ENCODE measurements at places on chromosomes 7 and 10.
A peak's percentile ranks its signal among the peaks of the same experiment; 100 is the strongest.

GRCh38 chr10:123009105-123009820 is 457 bp downstream of the ACADSB start:
- no peak for DNase-seq

DNA sequence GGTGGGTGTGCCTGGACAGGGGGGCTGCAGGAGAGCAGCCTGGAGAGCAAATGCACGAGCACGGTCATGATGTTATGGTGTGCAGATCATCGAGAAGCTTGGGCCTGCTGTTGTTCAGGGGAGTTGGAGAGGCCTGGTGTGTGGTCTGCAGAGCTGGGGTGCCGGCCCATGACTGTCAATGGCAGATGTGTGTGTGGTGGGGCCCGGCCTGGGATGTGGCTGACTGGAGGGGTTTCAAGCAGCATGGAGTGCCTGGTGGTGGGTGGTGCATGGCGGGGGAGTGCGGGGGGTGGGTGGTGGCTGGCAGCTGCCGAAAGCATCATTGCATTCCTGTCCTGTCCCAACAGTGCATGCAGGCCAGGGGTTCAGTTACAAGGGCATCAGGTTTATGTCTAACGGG is 122.6 kb downstream of the DOCK1 start:
- DNase-seq: no peak

DNA sequence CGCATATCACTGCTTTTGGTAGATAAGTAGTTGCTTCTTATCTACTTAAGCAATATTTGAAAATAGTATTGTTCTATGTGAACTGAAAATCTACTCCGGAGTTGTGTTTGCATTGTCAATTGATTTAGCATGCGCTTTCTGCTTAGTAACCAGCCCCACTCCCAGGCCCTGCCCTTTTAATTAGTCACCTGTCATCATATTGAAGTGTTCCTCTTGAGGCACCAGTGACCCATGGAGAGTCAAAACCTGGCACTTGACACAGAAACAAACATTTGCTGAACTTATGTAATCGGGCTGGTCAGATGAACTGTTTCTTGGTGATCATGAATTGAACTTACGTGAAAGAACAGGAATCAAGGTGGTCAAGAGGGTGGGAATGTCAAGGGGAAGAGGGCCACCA is 27.8 kb upstream of the CDHR3 start:
- DNase-seq: no peak

GRCh38 chr7:39910108-39910869 is 39.8 kb upstream of the CDK13 start:
- DNase-seq: no peak

DNA sequence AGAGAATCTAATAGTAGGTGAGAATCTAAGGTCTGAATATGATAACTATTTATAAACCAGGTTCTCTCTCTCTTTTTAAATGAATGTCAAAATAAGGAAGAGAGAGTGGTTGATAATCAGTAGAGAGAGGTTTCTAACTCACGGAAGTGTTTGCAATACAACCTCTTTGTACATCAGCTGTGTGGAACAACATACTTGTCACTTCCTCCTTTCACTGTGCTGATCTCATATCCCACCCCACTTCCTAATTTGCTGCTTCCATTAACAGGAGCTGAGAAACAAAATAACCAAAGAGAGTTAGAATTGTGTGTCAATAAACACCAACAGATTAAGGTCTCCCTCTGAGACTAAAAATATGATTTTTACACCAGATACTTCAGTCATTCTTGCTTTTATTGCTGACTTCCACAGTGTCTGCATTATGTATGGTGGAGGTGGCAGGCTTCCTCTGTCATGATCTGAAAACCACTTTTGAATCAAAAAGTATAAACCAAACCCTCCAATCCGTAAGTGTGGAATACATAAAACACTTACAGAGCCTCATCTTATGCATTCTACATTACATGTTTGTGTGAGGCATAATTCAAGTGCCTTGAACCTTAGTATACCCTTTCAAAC is 25.0 kb downstream of the CACUL1 start:
- DNase-seq: no peak

GRCh38 chr7:25541094-25541821 is 313.0 kb upstream of the NPVF start:
- DNase-seq: no peak

DNA sequence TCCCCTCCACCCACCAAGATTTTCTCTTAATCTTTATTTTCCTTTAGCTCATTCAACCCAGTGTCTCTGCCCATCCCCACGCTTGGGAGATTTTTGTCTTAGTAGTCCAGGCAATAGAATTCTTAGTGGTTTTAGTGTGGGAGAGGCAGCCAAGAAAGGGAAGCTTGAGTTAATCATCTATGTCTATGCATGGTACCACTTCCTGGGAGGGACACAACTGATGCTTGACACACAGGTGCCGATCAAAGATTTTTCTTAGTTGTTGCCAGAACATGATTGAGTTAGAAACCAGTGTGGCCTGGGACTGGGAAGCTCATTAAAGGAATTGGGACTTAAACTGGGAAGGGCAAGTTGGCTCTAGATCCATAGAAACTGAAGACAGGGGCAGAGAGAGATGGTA is 3.1 kb downstream of the STRA8 start:
- no peak for DNase-seq

DNA sequence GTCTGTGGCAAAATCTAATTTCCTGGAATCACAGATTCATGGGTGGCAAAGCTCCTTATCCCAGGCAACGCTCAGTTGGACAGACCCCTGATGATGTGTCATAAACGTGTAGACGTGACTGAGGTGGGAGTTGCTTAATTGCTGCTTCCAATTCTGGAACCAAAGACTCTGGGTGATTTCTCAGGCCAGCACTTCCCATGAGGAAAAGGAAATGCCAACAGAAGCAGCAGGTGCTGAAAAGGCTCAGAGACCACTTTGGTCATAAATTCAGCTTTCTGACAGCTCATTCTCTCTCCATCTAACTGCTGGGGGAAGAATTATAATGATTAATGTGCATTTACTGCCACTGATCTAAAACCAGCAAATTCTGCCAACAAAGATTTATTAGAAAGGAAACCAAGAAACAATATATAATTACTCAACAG is 88.7 kb downstream of the OSBPL3 start:
- DNase-seq: no peak

DNA sequence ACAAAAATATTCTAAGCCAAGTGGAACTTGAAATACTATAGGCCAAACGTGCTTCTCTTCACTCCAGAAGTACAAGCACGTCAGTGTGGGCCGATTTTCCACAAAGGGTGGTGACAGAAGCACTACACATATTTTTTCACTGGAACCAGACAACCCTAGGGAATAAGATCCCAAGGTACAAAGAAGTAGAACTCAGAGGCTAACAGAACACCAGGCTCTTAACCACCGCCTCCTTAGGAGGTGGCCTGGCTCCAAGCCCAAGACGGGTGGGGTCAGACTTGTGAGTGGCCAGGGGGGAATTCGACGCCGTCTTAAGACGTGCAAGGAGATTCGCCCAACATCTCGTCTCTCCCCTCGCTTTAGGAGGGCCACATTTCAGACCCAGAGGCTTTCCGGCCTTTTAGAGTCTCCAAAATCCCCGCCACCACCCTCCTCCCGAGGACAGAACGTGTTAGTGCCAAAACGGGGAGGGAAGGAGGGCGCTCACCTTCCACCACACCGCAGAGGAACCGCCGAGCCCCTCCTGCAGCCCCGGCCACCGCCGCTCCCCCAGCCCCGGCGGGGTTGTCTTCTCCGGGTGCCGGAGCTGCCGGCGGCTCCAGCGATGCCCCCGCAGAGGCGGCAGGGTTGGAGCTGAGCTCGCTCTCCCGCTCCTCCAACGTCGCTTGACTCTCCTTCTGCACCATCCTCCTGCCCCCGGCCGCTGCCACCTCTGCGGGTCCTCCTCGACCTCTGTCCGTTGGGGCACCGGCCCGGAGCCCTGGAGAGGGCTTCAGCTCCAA is 716 bp downstream of the OGA start:
- no peak for DNase-seq

DNA sequence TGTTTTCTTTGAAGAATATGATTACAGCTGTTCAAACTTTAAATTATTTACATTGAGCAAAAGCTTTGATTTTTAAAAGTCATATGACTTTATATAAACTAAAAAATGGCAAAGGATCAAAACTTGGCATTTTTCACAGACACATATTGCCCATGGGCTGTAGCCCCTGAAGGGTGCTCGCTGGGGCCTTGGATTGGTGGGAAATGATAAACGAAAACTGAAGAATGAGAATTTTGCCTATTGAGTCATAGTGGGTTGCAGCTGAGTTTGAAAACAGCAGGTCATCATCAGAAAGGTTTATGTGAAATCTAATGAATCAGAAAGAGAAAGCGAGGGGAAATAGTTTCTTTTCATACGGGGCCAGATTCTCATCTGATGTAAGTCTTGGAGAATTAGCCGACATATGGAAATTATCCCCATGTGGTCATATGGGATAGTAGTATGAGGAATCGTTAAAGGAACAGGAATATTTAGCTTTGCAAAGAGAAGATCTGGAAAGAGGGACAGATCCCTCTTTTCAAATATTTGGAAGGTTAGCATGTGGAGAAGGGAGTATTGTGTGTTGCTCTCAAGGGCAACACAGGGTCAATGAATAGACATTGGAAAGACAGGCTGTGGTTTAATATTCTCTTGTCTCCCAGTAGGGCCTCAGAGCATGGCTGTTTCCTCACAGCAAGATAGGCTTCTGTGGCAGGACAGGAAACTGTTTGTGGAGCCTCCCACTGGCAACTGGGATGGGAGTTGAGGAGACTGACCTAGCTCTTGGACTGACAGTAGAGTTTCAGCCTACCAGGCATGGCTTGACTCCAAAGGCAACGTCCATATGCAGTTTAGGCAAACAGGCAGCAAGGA is 119.0 kb downstream of the FZD1 start:
- DNase-seq: no peak

GRCh38 chr7:131154380-131154779 is 173.3 kb upstream of the MKLN1 start:
- DNase-seq: no peak

GRCh38 chr10:50515420-50515819 is 108.3 kb downstream of the SGMS1 start:
- no peak for DNase-seq

DNA sequence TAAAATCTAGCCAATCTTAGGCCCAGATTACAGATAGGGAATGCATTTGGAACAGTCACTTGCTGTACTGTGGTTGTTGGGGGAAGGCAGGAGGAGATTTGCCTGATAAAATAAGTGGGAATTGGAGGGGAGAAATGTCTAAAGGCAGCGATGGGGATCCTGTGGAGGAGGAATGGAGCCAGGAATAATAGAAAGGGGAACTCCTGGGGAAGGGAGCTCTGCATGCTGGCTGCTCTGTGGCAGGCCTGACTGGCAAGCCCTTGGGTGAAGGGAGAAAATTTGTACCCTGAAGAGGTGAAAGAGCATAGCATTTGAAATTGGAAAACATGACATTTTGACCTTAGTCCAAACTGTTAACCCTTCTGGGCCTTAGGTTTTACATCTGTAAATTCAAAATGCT is 13.7 kb downstream of the MMP21 start:
- no peak for DNase-seq

DNA sequence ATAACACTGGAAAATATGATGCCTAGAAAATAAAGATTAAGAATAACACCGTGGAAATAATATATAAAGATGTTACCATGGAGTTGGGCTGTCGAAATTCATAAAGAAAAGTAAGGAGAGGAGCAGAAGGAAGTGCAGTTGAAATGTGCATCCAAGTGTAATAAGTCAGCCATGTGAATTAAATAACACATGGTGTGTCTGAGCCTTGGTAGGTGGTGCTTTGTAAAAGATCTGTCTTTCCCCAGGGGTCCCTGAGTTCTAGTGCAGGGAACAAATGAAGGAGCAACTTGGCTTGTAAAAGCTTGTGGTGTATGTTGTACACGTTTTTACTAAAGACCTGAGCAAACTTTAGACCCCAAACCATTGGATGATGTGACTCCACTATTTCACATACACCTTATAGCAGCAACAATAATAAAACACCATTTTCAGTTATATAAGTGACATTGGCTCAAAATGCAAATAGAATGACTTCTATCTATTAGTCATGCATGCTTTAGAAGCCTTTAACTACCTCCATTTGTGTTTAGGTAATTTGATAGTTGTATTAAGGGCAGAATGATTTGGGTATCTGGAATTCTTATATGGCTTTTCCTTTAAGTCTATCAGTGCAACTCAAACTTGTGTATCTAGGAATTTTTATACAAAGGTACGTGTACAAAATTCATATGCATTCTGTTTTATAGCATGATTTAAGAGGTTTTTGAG is 11.3 kb downstream of the STARD3NL start:
- DNase-seq: no peak

- DNase-seq: no peak
Observed at GRCh38 chr10:21083861-21084260, 186.8 kb upstream of the NEBL start.

GRCh38 chr10:64170791-64171190 is 649.6 kb downstream of the REEP3 start:
- DNase-seq: no peak

- DNase-seq: peak; percentile 53
Observed at GRCh38 chr10:102419269-102420180, 940 bp upstream of the PSD start.

DNA sequence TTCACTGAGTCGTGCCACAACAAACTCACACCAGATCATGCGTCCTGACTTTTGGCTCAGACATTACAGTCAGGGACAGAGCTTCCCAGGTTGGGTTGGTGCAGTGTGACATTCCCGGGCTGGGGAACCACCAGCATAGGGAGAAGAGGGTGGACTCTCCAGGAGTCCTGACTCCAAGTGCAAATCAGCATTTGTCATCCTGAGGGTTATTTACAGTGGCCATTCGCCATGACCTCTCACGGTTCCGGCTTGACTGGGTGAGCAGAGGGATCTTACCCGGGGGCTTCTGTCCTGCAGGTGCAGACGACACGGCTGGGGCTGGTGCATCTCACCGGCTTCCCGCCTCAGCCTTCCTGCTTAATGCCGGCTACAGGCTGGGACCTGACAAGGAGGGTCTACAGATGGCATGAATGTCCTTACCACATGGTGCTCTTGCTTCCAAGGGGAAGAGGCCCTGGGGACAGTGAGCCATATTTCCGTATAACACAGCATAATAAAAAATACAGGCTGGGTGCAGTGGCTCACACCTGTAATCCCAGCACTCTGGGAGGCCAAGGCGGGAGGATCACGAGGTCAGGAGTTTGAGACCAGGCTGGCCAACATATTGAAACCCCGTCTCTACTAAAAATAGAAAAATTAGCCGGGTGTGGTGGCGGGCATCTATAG is 12.5 kb upstream of the INTS1 start:
- DNase-seq: no peak

DNA sequence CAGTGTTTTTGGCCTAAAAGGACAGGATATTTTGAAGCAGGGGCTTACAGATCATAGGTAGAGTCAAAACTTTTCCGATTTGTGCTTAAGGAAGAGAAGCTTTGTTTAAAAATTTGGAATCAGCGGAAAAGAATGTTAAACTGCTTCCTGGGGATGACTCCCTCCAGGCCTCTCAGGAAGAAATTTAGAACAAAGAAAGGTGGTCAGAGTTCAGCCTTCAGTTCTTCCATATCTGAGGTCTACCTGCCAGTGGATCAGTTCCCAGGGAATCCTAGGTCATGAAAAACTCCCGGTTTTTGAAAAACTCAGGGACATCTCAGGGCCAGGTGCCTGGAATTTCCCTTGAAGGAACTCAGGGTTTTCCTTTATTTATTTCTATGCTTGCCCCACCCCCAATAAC is 100.3 kb downstream of the MCU start:
- DNase-seq: no peak

GRCh38 chr7:32532086-32532485 is 36.8 kb downstream of the AVL9 start:
- no peak for DNase-seq

GRCh38 chr10:8992009-8992408 is 937.5 kb downstream of the GATA3 start:
- DNase-seq: no peak

GRCh38 chr7:1024331-1024841 is 20.0 kb upstream of the GPR146 start:
- no peak for DNase-seq
